Lung (tissue), 17 donors: ENCODE measurements at places on chromosomes 2 and 18. TPM values are rescaled to one million over a fixed set of nuclear protein-coding genes. Genes with fewer than 3 reads are reported as not detected.

M1AP gene
- 0.94 TPM for total RNA-seq

RGPD3 gene
- total RNA-seq, result 0.09 TPM

UGT1A10 gene
- not detected for total RNA-seq

C2orf69 gene
- total RNA-seq, result 11.1 TPM

TET3 gene
- 26.9 TPM for total RNA-seq

GRCh38 chr2:189253836-189254235, 74.3 kb upstream of the COL5A2 start:
- no peak for DNase-seq

DNA sequence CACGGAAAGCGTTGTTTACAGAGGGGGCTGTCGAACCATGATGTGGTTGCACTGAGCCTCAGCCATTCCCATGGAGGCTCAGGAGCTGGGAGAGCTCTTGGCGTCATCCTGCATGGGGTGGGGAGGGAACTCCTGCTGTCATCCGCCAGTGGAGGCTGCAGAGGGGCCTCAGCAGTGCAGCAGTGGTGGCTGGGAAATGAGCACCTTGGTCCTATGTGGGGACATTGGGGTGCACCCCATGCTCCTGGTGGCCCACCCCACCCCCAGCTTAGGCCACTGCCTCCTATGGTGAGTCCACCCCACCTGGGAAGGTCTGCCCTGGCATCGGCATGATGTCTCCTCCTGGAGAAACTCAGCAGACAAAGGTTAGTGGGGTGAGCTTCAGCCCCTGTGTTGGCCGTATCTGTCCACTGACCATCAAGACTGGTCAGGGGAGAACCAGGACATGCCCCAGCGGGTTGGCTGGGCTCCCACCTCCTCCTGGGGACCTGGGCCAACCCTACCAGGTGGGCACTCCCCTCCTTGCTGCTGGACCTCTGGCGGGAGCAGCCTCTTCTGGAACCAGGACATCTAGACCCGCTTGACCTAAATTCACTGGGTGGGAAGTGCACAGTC, 67.8 kb upstream of the HDAC4 start:
- DNase-seq, result no peak

- DNase-seq, result no peak
Measured at GRCh38 chr18:21364471-21364870, 122.4 kb downstream of the GREB1L start.

DNA sequence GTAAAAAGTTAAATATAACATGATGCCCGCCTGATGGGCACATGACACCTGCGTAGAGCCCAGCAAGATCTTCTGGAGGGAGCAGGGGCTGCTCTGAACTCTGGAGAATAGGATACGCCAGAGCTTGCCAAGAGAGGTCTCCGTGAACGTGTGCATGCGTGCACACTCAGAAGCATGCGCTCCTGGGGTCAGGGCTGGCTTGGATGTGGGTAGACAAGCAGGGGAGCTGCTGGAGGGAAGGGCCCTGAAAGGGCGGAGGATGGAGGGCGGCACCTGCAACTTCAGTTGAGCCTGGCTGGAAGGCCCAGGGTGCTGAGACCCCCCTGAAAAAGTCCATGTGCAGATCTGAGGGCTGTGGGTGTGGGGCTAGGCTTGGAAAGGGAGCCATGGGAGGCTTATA, 828.4 kb upstream of the SALL3 start:
- no peak for DNase-seq

DNA sequence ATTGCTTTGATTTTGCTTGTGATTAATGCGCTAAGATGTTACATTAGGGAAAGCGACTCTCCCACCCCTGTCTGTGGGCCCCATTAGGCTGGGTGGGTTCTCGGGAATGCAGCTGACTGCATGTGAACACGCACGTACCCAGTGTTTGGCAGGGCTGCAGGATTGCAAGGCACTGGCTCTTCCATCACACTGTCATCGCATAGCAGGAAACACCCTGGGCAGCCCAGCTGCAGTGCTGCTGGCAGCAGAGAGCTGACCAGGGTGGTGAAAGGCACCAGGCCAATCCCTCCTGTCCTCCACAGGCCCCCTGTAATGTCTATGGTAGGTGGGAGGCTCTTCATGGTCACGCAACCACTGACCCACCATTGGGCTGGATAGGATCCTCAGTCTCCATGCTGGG, 34.4 kb upstream of the FZD7 start:
- peak; percentile 73 for DNase-seq
